ENCODE measurements at places on chromosomes 7 and 10.

DNA sequence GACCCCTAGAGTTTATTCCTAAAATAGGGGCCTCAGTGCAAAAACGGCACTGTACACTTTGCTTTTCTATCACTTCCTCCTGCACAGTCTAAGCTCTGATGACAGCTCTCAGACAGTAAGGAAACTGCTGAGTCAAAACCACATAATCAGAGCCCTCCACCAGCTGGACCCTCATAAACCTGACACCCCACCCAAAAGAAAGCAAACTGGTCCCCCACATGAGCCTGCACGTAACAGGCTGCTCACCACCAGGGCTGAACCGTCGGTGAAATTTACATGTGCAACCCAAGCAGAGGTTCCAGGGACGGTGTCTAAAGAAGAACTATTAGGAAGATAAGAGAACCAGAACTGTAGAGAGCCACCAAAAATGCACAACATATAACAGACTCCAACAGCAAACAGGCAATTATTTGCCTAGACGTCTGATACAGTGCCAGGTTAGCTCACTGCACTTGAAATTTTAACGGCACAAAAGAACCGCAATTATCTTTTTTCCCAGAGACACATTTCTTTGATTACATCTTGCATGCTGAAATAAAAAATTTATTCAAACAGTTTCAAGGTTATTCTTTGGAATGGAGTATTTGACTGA is 19.6 kb downstream of the SGMS1 start:
- no peak for DNase-seq

DNA sequence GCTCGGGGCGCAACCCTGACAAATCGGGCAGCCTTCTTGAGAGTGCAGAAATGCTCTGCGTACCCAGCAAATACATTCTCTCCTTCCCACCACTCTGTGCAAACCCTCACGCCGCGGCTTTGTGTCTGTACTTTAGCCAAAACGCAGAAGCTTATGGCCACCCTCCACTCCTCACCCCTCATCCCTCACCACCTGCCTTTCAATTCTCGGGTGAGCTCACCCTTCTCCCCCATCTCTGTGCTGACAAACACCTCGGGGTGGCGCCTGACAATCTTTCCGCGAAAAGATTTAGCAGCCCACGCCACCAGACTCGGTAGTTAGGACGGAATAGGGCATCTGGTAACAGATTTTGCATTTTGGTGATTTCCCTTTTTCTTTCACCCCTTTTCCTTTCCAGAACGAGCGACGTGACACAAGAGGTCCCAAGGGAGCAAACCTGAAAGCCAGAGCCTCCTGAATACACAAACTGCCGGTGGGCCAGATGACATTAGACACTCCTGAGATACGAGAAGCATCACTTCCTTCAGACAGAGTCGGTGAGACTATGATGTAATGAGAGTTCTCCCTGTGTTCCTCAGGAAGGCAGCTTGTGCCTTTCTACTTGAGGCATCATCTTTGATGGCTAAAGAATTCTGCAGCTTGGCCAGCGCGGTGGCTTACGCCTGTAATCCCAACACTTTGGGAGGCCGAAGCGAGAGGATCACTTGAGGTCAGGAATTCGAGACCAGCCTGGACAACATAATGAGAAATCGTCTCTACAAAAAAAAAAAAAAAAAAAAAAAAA is 671 bp upstream of the ATAD1 start:
- DNase-seq, result peak; percentile 63

GRCh38 chr10:23818484-23818883 is 379.6 kb downstream of the OTUD1 start:
- DNase-seq, result no peak

DNA sequence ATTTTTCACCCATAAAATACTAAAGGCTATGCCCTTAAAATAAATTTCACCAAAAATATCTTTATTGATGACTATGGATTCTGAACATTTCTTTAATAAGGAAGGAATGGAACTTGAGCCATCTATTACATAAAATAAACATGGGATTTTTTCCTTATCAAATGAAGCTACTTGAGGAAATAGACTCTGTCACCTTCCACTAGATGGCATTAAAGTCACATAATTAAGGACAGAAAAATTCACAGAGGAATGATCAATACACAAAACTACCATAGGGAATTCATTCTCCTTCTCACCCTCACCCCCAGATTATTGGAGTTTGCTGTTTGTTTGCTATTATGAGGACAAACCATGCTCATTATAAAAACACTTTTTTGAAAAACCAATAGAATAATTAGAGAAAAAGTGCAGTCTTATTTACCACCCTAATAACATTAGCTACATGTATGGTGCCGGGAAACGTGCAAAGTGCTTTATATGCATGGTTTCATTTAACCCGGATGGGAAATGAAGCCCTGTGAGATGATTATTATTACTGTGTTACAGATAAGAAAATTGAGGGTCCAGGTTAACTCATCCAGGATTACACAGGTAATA is 21.1 kb upstream of the FOXI2 start:
- no peak for DNase-seq

DNA sequence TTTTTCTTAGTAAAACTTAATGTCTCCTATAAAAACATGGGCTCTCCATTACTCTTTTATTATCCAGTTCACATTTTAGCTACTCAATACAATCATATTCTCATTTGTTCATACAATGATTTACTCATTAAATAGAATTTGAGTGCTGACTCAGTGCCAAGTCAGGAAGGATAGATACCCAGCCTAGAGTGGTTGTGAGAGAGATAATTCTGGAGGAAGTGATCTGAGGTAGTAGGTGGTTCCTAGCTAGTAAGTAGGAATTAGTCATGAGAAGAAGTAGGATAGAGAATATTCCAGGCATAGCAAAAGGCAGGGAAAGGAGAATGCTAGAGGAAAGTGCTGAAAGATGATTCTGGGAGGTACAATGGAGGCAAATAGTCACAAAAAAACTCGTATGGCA is 133.5 kb upstream of the MBL2 start:
- no peak for DNase-seq

- DNase-seq, result no peak
These were observed 50.0 kb upstream of the GRB10 start for GRCh38 chr7:50832744-50833143.

GRCh38 chr7:140476698-140477261 is 2.5 kb downstream of the MKRN1 start:
- DNase-seq, result no peak

DNA sequence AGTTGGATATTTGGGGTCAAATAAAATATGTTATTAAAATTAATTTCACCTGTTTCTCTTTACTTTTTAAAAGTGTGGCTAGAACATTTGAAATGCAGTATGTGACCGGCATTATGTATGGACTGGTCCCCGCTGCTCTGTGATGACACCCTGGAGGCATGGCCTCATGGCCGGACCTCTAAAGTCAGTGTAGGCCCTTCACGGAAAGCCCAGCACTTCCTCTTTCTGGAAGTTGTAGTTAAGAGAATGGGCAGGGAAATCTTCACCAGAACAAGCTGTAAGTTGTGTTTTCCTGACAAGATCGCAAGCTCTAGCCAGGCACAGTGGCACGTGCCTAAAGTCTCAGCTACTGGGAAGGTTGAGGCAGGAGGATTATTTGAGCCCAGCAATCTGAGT is 38.3 kb upstream of the SRGN start:
- no peak for DNase-seq

GRCh38 chr7:45606050-45606449 is 31.9 kb downstream of the ADCY1 start:
- no peak for DNase-seq

DNA sequence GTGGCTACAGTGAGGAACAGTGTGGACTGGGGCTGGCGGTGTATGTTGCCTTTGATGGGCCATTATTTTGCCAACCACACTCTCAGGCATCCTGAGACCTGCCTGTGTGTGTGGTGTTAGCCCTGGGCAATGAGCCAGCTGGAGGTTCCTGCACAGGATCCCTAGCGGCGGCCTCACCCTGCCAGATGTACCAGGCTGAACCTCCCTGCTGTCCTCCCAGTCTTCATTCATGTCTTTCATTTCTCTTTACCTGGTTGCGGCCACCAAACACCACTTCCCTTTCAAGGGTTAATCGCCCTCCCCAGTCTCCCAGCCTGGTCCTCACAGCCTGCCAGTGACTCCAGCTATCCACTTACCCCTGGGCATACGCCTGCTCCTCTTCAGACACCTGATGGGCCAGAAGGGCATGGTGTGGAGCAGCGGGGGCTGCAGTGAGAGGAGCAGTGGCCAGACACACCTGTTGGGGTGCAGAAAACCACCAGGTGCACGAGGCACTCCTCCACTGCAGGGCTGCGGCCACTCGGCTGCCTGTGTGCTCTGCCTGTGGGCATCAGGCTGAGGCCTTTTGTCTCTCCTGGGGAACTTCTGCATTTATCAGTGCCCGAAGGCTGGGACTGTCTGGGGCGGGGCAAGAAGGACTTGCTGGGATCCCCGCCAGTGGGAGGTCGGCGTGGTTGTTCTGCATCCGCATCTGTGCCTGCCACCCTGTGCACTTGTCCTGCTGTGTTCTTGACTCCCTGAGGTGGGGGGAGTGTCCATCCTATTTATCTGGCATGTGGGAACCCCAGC is 111.6 kb downstream of the ARHGAP22 start:
- no peak for DNase-seq

DNA sequence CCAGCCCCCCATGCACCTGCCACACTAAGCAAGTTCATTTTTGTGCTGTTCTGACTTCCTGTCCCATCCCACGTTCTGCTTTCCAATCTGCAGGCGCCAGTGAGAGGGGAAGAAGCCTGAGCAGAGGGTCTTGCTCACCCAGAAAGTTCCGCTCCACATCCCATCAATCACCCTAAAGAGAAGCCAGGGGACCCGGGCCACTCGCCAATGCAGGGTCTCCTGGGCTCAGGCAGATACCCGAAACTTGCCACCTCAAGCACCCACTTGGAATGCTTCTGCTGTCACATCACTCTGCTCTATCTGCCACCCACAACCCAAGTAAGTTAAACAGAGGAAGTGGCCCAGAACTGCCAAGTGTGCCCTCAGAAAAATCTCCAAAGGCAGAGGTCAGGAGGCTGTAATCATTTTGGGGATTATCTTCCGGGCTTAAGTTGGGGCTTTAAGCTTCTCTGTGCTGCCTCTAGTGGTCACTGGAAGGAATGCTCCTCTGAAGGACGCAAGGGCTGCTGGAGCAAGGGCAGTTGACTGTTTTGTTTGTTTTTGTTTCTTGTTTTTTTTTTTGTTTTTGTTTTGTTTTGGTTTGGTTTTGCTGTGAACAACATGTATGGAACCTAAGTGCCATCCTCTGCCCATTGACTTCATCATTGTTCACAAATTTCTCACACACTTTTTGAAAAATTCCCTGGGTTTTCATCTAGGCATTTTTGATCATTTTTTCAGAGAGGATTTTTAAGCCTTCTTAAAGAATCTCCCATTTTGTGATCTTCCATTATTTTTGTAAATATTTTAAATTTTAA is 25.5 kb downstream of the PRR15 start:
- no peak for DNase-seq

- no peak for DNase-seq
These were observed 126.4 kb upstream of the SDK1 start for GRCh38 chr7:3174515-3175284.

DNA sequence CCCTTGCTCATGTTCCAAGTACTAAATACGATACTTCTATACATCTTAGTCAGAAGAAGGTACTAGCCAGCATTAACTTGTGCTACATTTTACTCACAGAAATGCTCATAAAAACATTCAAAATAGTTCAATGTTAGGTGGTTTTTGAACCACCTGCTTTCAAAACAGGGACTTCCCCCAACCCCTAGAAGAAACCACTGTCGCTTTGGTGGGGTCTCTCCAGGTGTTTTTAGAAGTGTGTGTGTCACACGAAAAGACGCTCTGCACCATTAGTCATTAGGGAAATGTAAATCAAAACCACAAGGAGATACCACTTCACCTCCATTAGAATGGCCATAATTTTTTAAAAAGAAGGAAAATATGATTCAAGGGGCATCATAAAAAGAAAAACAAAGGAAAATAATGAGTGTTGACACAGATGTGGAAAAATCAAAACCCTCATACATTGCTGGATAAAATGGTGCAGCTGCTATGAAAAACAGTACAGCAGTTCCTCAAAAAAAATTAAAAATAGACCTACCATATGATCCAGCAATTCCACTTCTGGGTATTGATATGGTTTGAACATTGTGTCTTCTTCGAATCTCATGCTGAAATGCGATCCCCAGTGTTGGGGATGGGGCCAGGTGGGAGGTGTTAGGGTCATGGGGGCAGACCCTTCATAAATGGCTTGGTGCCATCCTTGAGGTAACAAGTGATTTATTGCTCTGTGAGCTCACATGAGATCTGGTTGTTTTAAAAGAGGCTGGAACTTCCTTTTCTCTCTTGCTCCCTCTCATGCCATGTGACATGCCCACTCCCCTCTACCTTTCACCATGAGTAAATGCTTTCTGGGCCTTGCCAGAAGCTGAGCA is 74.2 kb downstream of the MALSU1 start:
- no peak for DNase-seq

DNA sequence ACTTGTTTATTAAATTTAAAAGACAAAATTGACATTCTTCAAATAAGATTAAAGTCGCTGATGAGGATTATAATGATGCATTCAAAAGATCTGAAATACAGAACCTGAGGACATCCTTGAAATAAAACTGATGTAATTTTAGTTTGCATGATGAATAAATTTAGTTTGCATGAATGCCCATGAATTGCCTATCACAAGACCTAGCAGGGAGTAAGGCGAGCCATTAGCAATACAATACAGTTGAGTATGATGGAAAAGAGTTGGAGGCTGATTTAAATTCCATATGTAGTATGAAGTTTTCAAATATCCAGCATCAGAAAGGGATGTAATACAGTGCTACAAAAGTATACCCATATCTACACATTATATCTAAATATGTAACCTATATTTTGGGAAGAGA is 321.3 kb downstream of the CACNA2D1 start:
- no peak for DNase-seq

DNA sequence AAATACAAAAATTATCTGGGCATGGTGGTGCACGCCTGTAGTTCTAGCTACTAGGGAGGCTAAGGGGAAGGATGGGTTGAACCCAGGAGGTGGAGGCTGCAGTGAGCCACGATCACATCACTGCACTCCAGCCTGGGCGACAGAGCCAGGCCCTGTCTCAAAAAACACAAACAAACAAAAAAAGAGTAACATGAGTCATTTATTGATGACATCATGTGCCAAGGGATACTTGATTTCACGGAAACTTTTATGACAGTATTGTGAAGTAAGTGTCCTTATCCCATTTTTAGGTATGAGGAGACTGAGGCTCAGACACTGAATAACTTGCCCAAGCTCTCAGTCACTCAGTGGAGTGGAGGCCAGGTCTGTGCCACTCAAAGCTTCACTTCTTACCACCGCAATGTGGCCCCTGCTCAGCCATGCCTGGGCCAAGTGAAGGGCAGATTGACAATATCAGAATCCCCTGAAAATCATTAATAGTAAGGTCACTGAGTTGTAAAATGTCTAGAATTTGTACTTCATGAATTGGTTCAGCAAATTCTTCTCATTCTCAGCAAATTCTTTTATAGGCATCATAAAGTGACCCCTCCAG is 36.5 kb downstream of the EMX2 start:
- no peak for DNase-seq

Data from activated CD4-positive, alpha-beta T cell treated with anti-CD3 and anti-CD28 coated beads, Interleukin-2, amount 50 U/mL, for 1 hour (primary cell).